Activated naive CD8-positive, alpha-beta T cell treated with anti-CD3 and anti-CD28 coated beads for 36 hours (primary cell): ENCODE measurements at places on chromosomes 1 and 21.
A peak's percentile ranks its signal among the peaks of the same experiment; 100 is the strongest.

GRCh38 chr1:89821322-89822108 lies 683 bp downstream of the LRRC8D start:
- DNase-seq, result peak; percentile 75

DNA sequence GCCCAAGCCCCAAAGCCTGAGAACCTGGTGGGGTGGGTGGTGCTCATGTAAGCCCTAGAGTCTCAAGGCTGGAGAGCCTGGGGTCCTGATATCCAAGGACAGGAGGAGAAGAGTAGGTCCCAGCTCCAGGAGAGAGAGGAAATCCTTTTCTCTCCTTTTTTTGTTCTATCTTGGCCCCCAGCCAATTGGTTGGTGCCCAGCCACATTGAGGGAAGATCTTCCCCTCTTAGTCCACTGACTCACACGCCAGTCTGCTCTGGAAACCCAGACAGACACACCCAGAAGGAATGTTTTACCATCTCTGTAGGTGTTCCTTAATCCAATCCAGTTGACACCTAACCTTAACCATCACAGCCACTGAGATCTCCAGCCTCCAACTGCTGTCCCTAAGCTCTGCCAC lies 16.2 kb upstream of the LIN9 start:
- DNase-seq, result no peak

DNA sequence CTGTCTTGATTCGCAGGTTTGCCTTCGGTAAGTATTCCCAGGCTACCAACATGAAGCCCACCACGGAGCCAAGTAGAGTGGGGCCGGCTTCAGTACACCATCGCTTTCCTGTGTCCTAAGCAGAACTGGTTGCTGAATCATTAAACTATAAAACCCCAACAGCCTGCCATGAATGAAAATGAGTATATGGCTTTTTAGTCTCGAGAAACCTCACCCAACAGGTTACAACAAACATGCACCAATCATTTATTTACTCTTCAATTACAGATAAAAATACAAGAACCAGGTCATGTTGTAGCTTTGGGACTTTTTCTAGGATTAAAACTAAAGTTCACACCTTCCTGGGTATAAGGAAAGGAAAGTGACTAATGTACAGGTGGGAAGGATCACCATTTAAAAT lies 7.6 kb downstream of the TMPRSS2 start:
- DNase-seq, result no peak

GRCh38 chr1:239858057-239858456 lies 233.6 kb upstream of the FMN2 start:
- DNase-seq, result no peak

- DNase-seq, result no peak
Measured at GRCh38 chr21:26469789-26470188, 103.3 kb downstream of the CYYR1 start.

DNA sequence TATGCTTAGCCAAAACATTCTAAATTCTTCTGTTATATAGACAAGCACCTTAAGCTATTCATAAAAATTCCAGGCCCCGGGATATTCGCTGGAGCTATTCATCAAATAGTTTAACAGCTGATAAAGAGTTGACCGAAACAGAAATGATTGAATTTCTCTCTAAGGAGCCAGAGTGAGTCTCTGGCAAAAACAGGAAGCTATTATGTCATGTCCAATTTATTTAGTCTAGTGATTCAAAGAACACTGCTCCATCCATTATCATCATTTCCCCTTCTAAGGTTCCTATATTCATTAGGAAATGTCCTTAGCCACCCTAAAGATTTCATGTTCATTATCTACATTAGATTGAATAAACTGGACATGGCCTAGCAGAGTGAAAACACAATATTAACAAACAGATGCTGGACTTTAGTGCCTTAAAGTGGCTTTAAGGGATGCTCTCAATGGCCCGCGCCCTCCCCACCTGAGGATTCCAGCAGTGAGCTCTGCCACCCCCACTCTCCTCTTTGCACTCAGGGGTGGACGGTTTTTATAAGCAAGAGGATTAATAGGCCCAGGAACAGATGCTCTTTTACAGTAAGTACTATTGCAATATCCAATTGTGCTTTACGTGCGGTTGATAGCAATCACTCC lies 122.1 kb upstream of the RGS1 start:
- DNase-seq, result no peak

DNA sequence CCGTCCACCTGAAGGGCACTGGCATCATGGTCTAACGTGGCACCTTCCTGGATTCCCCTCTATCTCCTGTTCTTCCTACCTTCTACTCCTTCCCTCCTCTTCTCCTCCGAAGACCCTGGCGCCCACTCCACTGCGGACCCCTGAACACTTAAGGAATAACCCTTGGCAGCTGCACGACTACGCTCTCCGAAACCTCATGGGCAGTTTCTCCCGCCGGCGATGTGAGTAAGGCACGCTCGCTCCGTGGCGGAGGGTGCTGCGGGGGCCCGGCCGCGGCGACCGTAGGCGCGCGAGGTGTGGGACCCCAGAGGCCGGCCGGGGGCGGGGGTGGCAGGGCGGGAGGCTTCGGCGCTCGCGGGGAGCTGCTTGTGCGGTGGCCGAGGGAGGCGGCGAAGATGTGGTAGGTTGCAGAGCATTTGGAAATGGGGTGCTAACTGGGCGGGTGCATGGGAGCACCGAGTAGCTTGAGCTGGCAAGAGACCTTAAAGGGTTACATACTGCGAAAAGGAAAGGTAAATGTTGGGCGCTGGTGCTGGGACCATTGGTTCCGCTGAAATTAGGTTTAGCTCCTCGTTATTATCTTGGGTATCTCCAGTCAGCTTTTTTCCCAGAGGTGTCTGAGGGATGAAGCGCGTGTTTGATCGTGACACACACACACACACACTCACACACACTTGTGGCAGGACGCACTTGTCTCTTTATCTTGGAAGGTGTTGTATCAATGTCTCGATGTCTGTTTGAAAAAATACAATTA lies 876 bp downstream of the LRRC7 start:
- DNase-seq, result no peak

GRCh38 chr1:115112496-115113375 lies 23.4 kb upstream of the TSPAN2 start:
- peak; percentile 23 for DNase-seq

DNA sequence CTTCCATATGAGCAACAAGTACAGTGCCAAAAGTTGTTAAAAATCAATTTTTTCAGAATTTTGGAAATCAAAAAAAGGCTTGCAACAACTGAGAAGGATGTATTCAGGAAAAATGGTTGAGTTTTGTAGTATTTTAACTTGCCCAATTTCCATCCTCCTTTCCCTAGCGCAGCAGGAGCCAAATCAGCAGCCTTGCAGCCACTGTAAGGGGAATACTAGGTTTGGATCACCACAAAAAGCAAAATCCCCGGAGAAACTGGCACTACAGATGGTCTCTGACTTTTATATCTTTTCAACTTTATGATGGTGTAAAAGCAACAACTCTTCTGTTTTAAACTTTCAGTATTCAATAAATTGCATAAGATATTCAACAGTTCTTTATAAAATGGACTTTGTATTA lies 17.9 kb downstream of the DBT start:
- DNase-seq, result no peak

- DNase-seq, result no peak
Measured at GRCh38 chr1:92504291-92505014, 17.7 kb upstream of the GFI1 start.

DNA sequence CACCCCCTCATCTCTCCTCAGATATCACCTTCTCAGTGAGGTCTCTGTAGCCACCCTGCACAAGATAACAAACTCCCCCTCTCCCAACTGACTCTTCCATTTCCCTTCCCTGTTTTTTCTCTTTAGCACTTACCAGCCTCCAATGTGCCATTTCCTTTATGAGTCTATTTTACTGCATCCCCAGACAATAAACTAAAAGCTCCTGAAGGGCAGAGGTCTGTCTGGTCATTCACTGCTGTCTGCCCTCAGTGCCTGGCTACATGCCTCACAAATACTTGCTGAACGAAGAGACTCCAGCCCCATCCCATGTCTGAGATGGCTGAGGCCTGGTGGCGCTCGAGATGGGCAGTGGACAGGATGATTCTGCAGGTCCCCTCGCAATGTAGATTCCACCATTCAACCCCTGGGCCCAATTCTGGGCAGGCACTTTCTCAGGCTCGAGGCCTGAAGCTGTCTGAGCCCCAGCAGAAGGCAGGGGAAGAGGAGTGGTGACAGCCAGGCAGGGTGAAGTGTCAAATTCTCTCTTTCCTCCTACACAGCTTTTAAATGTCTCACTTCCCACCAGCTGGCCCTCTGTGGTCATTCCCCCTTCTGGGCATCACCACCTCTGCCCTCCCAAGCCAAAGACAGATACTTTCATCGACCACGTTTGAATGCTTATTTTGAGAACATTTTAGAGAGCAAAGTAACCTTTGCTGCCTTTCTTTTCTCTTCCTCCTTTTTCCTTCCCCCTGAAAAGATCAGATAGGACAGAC lies 6.6 kb downstream of the LRRN2 start:
- DNase-seq, result no peak
